Ecto neural progenitor cell (in vitro differentiated cells): ENCODE measurements at places on chromosomes 1 and 21.

- no peak for DNase-seq
Measured at GRCh38 chr21:15241997-15242736, 177.4 kb upstream of the NRIP1 start.

DNA sequence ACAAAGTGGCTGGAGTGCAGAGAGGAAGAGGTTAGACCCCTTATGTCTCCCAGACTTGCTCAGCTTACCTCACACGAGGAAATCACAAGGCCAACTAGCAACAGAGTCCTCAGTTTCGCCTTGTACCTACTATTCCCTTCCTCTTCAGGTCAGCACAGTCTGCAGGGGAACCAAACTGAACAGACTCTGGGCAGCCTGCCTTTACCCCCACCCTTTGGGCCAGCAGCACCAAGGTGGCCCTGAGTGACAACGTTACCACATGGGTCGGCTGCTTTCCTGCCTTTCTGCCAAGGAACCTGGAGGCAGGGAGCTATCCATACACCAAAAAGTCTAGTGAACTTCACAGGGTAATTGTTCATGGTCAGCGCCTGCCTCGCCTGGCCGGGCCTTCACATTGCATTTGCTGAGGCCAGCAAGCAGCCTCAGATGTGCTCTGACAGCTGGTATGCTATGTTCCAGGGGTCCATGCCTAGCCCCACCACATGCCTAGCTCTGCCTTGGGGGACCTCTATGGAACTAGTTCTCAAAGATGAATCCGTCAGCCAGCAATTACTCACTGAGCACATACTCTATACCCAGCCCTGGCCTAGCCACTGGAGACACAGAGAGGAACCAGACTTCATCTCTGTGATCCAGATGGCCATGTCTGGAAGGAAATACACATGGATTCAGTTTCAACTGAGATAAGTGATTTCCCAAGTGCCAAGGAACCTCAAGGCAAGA, 69.6 kb downstream of the DMAP1 start:
- DNase-seq, result no peak

GRCh38 chr1:209356976-209357377, 226.5 kb upstream of the CAMK1G start:
- DNase-seq, result no peak

GRCh38 chr1:152110365-152110859, 4.8 kb downstream of the TCHH start:
- DNase-seq, result no peak

- no peak for DNase-seq
Measured at GRCh38 chr21:41318218-41318617, 1.6 kb downstream of the FAM3B start.

DNA sequence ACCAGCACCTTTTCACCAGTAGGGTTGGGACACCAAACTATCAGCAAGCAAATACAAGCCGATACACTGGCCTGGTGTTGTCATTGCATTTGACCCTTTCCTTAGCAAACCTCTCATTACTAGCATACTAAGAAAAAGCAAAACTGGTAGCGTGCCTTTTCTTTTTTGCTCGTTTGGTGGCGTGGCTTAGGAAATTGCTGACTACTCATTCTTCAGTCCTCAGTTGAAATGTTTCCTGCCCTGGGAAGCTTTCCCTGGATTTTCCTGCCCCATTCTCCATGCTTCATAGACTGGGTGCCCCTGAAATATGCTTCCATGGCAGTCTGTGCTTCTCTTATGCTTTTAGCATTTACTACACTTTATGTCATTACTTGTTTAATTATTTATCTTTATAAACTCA, 42.0 kb downstream of the MTR start:
- no peak for DNase-seq

DNA sequence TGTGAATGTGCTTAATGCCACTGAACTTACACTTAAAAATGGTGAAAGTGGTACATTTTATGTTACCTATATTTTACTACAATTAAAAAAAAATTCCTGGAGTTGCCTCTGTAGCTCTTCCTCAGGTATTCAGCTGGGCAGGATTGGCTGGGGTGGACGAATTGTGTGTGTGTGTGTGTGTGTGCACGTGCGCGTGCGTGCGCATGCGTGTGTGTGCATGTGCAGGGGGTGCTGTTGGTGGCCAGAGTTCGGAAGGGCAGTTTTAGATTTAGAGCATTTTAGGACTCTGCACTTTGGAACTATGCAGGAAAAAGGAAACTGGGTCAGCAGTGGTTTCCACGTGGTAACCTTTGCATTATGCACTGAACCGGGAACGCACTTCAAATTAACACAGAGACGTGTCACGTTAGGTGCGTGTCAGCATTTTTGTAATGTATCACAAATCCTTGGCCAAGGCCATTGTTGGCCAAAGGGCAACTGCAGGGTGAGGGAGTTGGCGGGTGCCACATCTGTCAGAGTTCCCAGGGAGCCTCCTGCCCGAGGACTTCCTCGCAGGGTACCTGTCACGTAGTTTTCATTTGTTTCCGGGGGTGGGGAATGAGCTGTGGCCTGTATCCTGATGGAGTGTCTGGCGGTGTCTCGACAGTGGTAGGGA, 312.8 kb downstream of the CAMTA1 start:
- DNase-seq, result no peak

DNA sequence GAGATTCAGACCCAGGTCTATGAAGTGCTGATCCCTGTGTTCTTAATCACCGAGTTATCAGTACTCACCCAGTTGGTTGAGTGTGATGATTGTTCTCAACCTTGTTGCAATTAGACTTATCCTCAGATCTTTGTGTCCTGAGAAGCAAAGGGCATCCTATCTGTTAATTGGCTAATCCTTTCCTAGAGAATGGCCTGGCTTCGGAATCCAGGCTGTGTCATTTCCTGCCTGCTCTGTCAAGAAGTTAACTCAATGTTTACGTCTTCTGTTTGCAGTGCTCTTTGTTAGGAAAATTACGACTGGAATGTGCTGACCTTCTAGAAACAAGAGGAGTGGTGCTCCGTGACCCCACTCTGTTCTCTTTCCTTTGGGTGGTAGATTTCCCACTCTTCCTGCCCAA, 14.7 kb downstream of the GAS5 start:
- no peak for DNase-seq

DNA sequence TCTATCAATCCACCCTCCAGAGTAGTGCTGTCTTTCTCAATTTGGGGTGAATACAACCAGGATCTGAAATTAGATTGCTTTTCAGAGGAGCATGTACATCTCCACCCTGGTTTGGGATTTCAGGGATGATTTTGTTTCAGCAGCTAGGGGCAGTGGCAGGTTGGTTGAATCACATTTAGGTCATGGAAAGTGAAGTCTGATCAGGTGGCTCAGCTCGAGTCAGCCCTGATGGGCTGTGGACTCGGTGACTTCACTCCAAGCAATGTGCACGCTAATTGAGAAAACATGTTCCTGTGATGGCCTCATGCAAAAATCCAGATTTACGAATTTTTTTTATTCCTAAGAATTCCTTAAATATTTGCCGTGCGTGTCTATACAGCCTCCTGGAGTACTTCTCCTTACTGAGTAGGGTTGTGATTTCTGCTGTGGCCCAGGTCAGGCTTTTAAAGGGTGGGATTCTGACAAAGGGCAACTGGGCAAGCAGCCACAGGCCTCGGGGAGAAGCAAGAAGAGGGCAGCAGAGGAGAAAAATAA, 7.5 kb downstream of the NGF start:
- DNase-seq, result no peak

DNA sequence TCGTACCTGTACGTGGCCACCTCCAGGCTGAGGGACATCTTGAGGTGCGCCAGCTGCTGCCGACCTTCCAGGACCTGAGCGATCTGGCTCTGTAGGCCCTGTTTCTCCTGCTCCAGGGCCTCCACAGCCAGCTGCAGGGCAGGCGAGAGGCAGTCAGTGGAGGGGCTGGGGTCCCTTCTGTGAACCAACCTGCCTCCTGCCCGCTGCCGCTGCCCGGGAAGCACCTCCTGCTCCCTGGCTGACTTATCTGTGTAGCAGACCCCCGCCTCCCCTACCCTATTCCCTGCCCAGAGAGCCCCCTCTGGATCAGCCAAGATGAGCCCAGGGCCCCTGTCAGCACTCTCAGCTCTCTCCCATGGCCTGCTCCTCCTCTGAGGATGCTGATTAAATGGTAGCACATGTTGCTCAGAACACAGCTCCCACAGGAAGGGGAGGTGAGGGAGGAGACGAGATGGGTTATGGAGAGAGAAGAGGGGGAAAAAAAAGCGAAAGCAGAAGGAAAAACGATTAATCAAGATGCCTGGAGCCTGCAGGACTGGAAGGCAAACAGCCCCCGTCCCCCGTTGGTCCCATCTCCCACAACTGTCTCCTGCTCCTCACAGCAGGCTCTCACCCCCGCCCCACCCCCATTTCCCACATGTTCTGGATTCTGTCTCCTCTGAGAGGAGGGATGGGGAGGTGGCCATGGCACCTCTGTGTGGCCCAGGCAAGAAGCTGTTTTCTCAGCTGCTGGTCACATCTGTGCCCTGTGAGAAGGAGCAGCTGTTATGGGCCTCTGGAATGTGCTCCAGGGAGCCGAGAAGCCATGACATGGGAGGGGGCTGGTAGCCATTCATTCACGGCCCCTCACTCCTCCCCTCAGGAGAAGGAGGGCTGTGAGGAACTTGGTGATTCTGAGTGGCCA, 1.7 kb downstream of the NES start:
- peak; percentile 73 for DNase-seq

DNA sequence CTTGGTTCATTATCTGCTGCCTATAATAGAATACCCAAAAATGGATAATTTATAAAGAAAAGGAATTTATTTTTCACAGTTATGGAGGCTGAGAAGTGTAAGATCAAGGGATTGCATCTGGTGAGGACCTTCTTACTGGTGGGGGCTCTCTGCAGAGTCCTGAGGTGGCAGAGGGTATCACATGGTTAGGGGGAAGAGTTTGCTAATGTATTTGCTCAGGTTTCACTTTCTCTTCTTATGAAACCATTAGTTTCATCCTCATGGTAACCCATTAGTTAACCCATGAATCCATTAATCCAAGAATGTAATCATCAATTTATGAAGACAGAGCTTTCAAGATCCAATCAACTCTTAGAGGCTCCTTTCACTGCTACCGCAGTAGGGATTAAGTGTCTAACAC, 120.6 kb downstream of the DNM3 start:
- no peak for DNase-seq

GRCh38 chr1:97816927-97817326, 103.9 kb downstream of the DPYD start:
- DNase-seq, result no peak

DNA sequence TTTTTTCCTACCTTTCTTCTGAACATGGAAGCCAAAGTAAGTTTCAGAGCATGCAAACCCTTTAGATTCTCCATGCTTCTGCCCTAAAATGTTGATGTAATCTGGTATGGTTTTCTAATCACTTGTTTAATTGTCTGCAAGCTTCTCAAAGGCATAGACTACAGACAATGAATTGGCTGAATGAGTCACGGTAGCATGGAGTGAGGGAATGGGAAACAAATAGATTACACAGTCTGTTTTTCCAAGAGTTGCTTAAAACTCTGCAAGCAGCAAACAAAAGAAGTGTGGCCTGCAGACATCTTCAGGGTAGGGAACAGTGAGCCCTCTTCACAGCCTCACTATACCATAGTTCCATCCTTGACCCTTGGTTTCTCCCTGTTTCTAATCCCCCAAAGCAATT, 326.0 kb downstream of the BARHL2 start:
- no peak for DNase-seq

DNA sequence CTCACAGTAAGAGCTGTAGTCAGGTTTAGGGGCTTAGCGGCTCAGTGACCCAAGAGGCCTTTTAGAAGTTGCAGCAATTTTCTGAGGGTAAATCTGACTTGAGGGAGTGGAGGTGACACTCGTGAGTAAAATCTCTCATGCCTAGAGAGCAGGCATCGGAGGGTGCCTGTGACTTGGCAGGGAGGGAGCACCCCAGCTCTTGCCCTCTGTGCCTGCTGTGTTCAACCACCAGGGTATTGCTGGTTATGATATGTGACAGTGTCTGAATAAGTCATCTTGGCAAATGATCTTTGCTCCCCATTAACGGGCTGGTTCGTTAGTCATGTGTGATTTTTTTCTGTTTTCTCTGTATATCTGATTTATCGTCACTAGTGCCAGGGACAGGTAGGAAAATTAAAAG, 5.9 kb downstream of the MAN1C1 start:
- no peak for DNase-seq

GRCh38 chr1:159005676-159006075, 4.0 kb upstream of the IFI16 start:
- DNase-seq, result peak; percentile 55

DNA sequence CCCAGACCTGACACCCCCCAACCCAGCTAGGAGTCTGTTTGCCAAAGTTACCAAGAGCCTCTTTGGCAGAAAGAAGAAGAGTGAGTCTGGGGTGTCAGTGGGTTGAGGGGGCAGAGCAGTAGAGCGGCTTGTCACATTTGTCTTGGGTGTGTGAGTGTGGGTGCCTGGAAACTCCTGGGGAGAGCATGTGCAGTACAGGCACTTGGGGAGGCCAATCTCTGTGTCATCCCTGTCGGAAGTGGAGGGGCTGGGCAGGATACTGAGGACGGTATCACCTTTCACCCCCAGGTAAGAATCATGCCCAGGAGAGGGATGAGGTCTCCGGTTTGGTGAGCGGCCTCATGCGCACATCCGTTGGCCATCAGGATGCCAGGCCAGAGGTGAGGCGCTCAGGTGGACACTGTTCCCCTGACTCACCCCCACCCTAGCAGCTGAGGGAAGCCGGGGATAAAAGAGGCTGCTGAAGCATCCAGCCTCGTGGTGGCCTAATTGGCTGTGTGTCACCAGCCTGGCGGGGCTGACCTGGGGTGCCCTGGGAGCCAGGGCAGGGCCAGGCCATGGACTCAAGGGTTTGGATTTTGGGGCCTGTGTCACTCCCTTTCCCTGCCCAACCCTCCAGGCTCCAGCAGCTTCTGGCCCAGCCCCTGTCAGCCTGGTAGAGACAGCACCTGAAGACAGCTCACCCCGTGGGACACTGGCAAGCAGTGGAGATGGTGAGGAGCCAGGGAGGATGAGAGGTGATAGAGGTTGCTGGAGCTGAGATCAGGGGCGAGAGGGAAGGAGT, 3.3 kb downstream of the PLK3 start:
- no peak for DNase-seq

GRCh38 chr21:44724196-44724595, 12.8 kb upstream of the TSPEAR start:
- DNase-seq, result no peak

- DNase-seq, result no peak
Measured at GRCh38 chr1:161200421-161200991, 1.7 kb upstream of the ADAMTS4 start.

DNA sequence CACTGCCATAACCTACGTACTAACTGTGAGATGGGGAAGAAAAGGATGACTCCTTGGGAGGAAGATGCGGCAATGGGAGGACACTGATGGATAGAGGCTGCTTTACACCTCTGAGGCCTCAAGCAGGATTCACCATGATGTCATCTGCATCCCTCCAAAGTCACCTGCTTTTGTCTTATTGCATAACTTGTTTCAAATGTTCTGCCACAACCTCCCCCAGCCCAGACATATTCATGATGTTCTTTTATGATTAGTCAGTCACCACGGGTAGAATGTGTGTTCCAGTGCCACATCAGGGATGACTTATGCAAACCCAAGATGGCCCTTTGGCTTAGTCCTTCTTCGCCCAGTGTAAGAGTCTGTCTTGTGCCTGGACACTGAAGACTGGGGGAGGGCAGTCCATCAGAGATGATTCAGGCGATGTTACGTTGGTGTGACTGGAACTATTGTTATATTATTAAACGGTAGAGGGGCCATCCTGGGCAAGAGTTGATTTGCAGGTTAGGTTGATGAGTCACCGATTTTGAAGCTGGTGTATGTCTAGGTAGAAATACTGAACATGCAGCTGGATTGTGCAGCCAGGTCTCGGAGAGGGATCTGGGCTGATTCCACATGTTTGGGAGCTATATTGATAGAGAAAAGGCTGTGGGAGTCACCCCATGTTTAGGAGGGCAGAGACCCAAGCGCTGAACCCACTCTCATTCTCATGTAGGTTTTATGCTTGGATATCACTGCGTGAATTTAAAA, 32.6 kb downstream of the RYR2 start:
- DNase-seq, result no peak

- peak; percentile 65 for DNase-seq
Measured at GRCh38 chr1:91736715-91737615, 149.0 kb downstream of the TGFBR3 start.
